ENCODE measurements at places on chromosomes 6 and 20. TPM values are rescaled to one million over a fixed set of nuclear protein-coding genes. Genes with fewer than 3 reads are reported as not detected.
A peak's percentile ranks its signal among the peaks of the same experiment; 100 is the strongest.

Gene ULBP3
- total RNA-seq, result 1.3 TPM

Gene C2
- total RNA-seq, result 1.3 TPM

Gene LGSN
- 0.25 TPM for total RNA-seq

Gene ENTPD6
- total RNA-seq, result 68.0 TPM

Gene PTGIS
- not detected for total RNA-seq

Gene RSPO3
- total RNA-seq, result not detected

DNA sequence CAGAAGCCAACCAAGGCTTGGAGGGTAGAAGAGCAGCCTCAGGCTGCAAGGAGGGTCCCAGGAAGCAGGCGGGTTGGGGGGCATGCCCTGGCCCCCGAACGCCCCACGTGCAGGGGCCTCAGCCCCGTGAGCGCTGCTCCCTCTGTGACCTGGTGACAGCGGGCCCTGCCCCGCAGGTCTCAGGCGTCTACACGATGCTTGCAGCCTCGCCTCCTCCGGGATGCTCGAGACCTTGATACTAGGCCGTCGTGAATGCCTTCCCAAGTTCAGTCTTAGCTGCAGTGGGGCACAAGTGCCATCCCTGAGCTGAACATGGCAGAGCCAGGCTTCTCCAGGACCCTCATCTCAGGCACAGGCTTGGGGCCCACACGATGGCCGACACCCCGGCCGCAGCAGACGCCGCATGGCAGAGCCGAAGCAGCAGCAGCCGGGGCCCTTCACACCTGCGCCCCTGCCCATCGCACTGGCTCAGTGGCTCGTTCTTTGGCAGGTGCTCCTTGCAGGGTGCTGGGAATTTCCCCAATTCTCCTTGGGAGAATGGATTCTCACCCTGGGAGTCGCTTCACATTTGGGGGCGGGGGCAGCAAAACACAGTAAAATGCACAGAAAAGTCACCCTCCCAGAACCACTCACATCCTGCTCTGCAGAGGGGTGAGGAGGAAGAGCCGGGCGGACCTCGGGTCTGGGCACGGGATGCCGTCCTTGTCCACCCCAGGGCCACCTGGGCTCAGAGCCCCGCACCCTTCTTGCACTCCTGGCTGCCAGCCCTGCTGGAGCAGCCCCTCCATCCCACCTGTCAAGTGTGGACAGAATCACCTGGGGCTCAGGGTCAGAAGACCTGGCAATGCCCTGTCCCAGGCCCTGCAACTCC, 161.8 kb downstream of the DLL1 start:
- no peak for DNase-seq

- DNase-seq, result no peak
Measured at GRCh38 chr6:133359256-133359655, 118.1 kb downstream of the EYA4 start.

GRCh38 chr6:31035862-31036497, 25.7 kb downstream of the MUC22 start:
- no peak for DNase-seq

DNA sequence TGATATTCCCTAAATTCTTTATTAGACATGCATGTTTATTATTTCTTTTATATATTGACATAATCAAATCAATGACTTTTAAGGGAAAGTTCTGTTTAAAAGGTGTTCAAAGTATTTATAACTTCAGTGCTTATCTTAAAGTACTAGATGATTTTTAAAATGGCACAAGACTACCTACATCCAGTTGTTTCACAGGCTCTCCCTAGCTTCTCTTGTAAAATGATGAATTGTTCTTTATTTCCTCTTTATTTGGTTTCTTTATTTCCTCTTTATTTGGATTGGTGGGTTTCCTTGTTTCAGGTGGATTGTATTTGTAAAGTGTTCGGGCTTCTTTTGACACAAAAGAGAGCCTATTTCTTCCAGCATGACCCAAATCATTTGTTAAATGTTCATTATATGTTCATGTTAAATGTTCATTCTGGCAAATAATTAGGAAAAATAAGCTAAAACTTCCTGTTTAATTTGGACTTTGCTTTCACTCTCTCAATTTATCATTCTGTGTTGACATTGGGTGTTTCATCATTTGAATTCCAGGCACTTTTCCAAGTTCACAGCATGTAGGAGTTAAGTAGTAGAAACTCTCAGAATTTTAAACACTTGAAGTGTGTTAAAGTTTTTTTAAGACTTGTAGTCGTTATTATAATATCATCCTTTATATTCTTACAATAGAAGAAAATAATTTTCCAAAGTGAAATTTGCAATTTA, 24.6 kb downstream of the MLIP start:
- DNase-seq, result no peak

DNA sequence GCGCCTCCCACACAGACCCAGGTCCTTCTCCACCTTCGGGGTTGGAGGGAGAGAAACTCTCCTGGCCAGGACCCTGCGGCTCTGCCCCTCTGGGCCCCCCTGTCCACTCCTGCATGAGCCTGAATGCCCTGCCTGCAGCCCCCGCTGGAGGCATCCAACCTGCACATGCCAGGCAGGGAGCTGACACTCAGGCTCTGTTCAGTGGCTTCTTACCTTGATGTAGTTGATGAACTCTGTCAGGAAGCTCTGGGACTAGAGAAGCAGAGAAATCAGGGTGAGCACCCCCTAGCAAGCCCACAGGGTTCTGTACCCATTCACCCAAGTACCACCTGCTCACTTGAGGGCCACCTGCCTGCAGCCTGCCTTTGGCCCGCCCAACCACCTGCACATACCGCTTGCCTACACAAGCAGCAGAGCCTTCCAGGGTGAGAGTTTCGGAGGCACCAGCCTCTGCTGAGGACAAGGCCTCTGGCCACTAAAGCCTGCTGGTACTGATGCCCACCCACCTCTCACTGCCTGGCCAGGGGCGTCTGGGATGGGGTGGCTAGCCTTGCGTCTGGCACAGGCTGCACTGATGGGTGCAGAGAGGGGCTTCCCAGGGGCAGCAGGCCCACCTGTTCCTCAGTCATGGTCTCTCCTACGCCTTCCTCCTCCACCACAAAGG, 9.7 kb downstream of the DDRGK1 start:
- DNase-seq, result no peak

DNA sequence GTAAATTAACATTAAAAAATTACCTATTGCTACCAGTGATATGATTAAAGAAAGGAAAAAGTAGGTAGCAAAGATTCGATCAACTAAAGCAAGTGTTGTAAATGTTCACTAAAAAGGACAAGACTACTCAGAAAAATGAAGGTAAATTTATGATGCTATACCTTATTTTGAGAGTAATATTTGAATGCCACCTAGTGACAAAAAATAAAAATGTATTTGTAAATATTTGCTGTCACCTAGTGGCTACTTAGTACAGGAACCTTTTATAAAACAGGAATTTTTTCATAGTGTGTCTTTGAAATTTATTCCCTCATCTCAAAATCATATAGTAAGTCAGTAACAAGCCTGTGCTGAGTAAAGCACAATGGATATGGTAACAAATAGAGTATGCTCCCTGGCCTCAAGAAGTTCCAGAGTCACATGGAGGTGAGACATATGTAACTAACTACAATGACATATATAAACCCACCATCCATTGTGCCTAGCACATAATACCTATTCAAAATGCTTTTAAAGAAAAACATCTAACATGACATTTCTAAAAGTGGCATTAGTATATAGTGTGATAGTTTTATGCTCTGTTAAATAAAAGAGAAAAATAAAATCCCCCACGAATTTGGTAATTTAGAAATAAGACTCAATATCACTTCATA, 193.1 kb upstream of the SIM1 start:
- DNase-seq, result peak; percentile 23

GRCh38 chr6:393391-394221, 2.1 kb downstream of the IRF4 start:
- no peak for DNase-seq

- no peak for DNase-seq
Measured at GRCh38 chr20:33012327-33013189, 5.1 kb downstream of the BPIFB2 start.

DNA sequence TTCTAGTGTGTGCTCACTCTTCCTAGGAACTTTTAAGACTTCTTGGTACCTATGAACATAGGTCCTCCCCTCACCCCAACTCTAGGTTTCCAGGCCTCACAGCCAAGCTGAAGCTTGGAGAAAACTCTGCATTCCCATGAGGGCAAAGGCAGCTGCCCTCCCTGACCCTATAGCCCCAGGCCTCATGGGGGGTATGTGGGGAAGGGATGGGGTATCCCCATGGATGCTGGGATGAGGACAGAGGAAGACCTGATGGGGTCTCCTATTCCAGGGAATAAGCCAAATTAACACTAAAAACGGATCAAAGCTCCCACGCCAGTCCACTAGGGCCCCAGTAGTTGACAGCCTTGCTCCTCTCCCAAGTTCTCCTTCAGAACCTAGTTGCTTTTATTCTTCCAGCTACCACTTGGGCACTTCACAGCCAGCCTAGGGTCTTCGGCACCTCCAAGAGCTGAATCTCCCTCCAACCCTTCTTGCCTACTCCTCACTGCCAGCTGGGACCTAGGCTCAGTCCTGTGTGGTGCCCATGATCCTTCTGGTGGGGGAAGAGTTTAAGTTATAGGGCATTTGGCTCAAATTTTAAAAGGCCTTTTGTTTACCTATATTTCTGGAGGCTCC, 7.8 kb downstream of the TP53INP2 start:
- DNase-seq, result no peak

DNA sequence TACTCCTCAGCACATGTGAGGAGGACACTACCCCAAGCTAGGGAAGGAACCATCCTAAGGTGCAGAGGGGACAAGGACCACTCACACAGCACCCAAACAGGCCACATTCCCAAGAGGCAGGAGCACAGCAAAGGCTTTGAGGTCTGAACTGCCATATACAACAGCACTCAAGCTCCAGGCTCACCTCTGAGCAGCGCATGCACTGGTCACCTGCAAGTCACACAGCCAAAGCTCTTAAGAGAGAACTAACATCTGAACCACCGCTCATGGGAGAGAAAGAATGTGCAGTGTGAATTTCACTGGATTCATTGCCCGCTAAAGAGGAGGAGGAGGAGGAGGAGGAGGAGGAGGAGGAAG, 31.0 kb downstream of the NPEPL1 start:
- no peak for DNase-seq

- no peak for DNase-seq
Measured at GRCh38 chr20:25253606-25254275, 5.9 kb downstream of the PYGB start.

DNA sequence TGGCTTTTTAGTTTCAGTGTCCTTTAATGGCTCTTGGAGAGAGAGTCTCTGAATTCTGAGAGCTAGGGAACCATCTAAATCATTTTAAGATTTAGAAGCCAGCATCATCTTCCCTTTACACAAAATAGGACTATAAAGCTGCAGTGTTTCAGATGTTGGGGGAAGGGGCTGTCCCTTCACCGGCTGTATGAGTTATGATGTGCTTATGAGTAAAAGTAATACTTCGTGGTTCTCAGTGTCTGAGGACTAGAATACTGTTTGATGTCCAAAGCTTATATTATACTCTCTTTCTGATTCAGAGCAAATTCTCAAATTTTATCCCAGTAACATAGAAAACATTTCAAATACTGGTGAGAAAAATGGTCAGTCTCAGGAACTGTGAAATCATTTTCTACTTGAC, 63.5 kb upstream of the FAM8A1 start:
- no peak for DNase-seq

- DNase-seq, result no peak
Measured at GRCh38 chr6:20706238-20706938, 172.1 kb downstream of the CDKAL1 start.

- no peak for DNase-seq
Measured at GRCh38 chr6:97068211-97068610, 143.7 kb downstream of the KLHL32 start.

DNA sequence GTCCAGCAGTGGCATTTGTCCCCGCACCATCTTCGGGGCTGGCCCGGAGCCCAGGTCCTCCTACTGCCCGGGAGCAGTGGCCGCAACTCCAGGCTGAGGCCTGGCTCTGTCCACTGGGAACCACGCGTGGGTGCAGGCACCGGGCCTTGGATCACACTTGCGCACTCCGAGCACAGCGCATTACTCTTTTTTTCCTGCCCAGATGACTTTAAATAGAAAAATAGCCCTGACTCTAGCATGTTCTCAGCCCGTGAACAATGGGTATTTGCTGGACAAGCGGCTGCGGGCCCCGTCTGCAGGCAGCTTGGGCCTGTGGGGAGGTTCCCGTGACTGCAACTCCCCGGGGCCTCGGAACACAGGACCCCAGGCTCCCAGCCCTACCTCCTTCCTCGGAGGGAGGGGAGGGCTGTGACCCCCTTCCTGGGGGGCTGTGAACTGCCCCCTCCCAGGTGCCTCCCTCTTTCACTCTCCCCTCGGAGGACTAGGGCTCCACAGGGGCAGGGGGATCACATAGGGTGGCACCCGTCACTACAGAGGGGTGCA, 162.2 kb downstream of the TBXT start:
- DNase-seq, result no peak
